ENCODE measurements at places on chromosomes 11 and 22.

GRCh38 chr22:48645766-48646165 lies 1181.9 kb downstream of the BRD1 start:
- DNase-seq: no peak

DNA sequence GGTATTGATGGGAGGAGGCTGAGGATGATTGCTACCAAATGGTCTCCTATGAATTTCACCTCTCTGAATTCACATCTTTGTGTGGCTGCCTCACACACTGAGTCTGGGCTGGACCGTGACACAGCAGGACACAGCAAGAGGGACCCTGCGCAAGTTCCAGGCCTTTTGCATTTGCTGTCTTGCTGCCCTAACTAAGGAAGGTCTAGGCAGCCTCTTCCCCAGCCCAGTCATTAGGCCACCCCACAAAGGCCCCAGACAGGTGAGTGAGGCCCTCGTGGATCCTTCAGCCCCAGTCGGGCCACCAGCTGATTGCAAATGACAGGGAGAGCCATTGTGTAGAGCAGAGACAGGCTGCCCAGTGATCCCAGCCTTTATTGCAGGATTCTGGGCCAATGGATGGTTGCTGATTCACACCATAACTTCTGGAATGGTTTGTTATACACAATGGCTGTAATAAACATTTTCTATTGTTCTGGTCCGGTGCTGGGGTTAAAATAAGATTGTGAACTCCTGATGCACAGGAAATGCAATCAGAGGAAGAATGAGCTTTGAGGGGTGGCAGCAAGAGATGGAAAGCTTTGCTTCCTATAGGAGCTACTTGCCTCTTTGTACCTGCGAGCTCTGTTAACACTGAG lies 28.5 kb upstream of the CSNK2A3 start:
- DNase-seq: no peak

DNA sequence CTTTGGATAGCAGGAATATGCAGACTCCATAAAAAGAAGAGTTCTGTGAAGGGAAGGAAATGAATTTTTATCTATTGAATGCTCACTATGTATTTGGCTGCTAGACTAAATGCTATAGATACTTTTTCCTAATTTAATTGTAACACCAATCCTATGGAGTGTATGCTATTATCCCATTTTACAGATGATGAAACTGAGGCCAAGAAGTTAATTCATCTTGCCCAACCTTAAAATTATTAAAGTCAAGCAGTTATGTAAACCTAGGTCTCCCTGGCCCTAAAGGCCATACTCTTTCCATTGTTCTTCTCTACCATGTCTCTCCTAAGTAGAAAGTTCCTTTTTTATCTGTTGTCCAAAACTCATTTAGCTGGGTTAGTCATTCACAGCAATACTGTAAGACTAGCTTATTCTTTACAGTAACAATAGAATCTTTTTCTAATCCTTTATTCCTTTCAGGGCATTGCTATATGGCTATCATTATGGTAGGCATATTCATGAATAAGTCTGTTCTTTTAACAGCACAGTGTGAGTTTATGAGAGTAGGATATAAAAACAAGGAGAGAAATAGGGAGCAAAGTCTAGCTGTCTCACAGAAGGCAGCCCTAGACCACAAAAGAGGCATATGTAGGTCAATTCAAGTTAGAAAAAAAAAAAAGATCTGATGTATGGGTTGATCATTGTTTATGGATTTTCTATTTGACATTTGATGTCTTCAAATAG lies 50.5 kb downstream of the MAML2 start:
- DNase-seq: no peak

GRCh38 chr11:92804388-92804966 lies 165.0 kb upstream of the MTNR1B start:
- DNase-seq: no peak

DNA sequence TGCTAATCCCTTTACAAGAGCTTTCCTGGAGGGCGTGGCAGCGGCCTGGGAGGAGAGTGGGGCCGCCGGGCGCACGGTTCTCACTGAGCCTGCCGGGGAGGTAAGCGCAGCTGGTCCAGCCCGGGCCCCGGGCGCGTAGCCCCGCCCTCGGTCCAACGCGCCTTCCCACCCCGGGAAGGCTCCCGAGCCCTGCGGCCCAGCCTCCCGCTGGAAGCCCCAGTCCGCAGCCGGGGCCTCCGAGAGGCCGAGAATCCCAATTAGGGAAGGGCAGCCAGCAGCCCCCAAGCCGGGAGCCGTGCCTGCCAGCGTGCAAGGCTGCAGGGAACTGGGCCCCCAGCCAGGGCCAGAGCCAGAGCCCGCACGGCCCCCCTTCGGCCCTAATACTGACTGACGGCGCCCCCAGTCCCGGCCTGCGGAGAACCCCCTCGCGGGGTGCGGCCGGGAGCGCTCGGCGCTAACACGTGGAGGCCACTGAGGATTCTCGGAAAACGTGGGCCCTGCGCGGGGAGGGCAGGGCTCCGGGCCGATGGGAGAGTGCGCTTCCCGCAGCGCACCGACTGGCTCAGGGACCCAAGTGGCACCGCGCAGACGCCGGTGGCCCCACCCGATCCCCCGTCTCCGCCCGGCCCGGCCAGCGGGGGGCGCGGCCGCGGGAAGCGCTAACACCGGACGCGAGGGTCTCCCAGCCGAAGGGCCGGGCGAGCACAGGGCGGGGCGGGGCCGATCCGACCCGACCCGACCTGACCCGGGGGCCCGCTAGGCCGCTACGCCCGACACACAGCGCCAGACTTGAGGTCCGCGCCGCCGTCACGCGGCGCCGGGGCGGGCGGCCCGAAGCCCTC lies 5.7 kb downstream of the ZFTA start:
- no peak for DNase-seq

DNA sequence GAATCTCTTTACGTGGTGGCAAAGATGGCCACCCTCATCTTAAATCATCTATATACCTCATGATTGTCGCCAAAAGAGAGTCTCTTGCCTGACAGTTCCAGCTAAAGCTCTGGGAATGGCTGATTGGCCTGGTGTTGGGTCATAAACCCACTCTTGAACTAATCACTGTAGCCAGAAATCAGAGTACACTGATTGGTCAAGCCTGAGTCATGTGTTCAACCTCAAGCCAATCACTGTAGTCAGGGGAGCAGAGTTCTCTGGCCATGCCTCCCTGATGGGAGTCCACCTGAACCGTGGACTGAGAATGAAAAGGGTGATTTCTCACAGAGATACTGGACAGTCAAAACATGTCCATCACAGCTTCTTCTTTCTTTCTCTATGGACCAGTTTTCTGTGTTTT lies 45.8 kb downstream of the RCN1 start:
- DNase-seq: no peak

DNA sequence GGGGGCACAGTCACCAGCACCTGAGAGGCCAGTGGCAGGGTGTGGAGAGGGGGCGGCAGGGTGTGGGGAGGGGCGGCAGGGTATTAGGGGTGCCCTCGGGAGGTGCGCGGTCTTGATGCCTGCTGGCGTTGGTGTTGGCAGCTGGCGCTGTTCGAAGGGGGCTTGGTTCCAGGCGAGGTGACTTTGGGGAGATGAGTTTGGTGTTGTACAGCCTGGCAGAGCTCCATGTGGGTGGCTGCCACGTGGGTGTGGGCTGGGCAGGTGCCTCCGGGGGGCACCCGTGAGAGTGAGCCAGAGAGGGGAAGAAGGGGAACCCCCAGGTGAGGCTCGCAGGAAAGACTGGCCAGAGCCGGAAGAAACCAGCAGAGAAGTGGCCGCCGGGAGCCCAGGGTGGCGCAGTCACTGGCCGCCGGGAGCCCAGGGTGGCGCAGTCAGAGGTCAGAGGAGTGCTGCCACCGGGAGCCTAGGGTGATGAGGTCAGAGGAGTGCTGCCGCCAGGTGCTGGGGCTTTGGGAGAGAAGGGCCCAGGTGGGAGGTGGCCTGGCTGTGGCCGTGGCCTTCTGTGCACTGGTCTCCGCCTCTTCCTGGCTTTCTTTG lies 44.7 kb downstream of the MUC6 start:
- no peak for DNase-seq

- DNase-seq: no peak
These were observed 116.3 kb downstream of the STK33 start for GRCh38 chr11:8477680-8478079.

GRCh38 chr22:29541845-29542244 lies 11.7 kb downstream of the THOC5 start:
- no peak for DNase-seq

- no peak for DNase-seq
These were observed 79.9 kb downstream of the AMBRA1 start for GRCh38 chr11:46513934-46514342.

All from stimulated activated CD8-positive, alpha-beta memory T cell treated with anti-CD3 and anti-CD28 coated beads, Interleukin-4, amount 100 ng/mL, for 1 hour (primary cell).